ENCODE measurements at places on chromosomes 6 and 20. TPM values are rescaled to one million over a fixed set of nuclear protein-coding genes. Genes with fewer than 3 reads are reported as not detected.

Gene UFL1
- 24.7 TPM for total RNA-seq

Gene RRAGD
- total RNA-seq = 123 TPM

Gene ENPP5
- total RNA-seq = 5.8 TPM

Gene OR2B6
- total RNA-seq = not detected

Gene PLEKHG1
- total RNA-seq = 4.9 TPM

Gene SPATS1
- total RNA-seq = not detected

Gene DEFB129
- total RNA-seq = not detected

Gene LZTS3
- total RNA-seq = 5.8 TPM

Gene SLC22A2
- 0.50 TPM for total RNA-seq

Gene TCP1
- 228 TPM for total RNA-seq

Gene ACTL10
- 0.42 TPM for total RNA-seq

Gene ESR1
- 1.5 TPM for total RNA-seq

Gene MRPS10
- total RNA-seq = 40.3 TPM

Gene TREM1
- total RNA-seq = 0.73 TPM

Gene LST1
- total RNA-seq = 2.9 TPM

Gene RCAN2
- 108 TPM for total RNA-seq

Gene WDR46
- 34.7 TPM for total RNA-seq

Gene LRFN2
- not detected for total RNA-seq

Gene ARFGEF3
- total RNA-seq = 0.38 TPM

Gene ID1
- 123 TPM for total RNA-seq

Gene DACT2
- total RNA-seq = not detected

Gene CD109
- total RNA-seq = 1.8 TPM

Gene GSTA3
- total RNA-seq = not detected

Gene RBPJL
- total RNA-seq = not detected

Gene TMEM74B
- 0.22 TPM for total RNA-seq

Gene NOX3
- total RNA-seq = not detected

Gene HLA-DMB
- total RNA-seq = 1.4 TPM

Gene CGA
- 0.52 TPM for total RNA-seq

Gene TFAP2C
- not detected for total RNA-seq

Measured in psoas muscle (tissue), 8 donors.